ENCODE measurements at places on chromosomes 16 and 17.

DNA sequence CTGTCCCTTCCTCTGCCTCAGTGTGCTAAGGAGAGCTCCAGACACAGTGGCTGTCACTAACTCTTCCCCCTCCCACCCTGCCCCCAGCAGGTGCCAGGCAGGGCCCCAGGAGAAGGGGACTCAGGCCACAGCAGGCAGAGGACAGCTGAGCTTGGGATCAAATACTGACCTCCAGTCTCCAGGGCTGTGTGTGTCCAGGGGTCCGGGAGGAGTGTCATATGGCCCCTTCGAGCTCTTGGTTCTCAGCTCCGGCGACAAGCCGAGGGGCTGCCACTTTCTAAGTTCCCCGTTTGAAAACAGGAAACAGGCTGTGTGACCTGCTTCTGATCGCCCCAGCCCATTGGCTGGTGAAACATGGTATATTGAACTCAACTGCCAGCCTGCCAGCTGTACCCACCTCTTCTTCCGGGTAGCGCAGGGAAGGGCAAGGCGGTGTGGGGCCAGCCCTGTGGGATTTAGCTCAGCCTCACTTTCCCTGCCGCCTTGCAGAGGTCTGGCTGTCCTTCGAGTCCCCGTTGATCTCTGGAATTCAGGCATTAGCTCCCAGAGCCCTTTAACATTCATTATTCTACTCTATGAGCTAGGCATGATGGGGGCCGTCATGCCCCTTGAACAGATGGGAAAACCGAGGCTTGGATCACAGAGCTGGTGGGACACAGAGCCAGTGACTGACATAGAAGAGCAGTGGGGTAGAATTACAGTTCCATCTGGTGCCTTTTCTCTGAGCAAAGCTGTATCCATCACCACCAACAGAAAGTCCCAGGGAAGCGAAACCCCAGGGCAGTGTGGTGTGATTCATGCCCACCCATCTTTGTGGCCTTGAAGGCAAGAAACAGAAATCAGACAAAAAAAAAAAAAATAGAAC is at the start of gene SNX20:
Gene SNX20 (minus strand): TSS at position 292 of the 865 bp plus-strand sequence. CDS start 3,786 bp downstream, outside the sequence.
- peak; percentile 81 for DNase-seq

DNA sequence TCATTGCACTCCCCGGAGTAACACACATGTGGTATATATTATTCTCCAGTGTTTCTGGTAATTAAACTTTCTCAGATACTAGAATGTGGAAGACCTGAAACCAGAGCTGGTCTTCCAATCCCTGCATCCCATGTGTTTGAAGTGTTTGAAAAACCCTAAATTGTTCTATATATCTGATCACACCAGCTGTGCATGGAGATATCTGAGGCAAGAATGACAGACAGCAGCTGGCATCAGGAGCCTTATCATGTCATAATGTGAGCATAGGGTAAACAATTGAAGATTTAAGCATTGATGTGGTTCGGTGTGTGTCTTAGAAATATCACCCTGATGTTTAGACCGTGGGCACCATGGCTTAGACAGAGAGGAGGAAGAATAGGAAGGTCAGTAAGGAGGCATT is 251.0 kb downstream of the CDH11 start:
- DNase-seq = no peak

DNA sequence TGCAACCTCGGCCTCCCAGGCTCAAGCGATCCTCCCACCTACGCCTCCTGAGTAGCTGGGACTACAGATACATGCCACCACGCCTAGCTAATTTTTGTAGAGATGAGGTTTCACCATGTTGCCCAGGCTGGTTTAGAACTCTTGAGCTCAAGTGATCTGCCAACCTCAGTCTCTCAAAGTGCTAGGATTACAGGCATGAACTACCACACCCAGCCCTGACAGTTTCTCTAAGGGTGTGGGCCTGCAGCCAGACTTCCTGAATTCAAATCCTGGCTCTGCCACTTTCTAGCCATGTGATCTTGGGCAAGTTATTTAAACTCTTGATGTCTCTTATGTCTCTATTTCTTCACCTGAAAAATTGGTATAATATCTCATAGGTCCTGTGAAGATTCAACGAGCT is 5.6 kb downstream of the CUEDC1 start:
- DNase-seq = no peak

DNA sequence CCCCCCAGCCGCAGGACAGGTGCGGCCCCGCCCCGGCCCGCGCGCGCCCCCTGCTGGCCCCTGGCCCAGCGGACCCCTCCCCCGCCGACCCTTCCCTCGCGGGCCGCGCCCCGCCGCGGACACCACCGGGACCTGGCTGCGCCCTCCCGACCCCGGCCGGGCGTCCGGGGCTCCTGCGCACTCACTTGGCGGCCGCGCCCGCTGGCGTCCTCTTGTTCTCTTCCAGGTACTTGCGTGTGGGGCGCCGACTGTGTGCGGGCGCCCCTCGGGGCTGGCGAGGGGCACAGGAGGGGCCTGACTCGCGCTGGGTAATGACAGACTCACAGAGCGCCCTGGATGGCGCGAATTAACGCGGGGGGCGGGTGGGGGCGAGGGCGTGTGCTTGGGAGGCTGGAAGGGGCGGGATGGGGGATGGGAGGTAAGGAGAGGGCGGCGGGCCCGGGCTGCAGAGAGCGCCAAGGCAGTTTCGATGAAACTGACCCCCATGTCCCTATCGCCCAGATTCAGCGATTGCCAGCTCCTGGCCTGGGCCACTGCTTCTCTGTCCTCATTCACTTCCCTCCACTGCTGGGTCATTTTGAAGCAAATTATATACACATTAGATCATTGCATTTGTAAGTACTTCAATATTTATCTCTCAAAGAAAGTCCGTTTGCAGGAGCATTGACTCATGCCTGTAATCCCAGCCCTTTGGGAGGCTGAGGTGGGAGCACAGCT is 445 bp upstream of the DBNDD1 start:
- peak; percentile 65 for DNase-seq

GRCh38 chr16:2902337-2903130 is 9.2 kb upstream of the FLYWCH1 start:
- no peak for DNase-seq

GRCh38 chr16:73233846-73234424 is 186.0 kb upstream of the ZFHX3 start:
- no peak for DNase-seq

- DNase-seq = peak; percentile 63
These were observed 2.8 kb downstream of the HAGH start for GRCh38 chr16:1823821-1824220.

DNA sequence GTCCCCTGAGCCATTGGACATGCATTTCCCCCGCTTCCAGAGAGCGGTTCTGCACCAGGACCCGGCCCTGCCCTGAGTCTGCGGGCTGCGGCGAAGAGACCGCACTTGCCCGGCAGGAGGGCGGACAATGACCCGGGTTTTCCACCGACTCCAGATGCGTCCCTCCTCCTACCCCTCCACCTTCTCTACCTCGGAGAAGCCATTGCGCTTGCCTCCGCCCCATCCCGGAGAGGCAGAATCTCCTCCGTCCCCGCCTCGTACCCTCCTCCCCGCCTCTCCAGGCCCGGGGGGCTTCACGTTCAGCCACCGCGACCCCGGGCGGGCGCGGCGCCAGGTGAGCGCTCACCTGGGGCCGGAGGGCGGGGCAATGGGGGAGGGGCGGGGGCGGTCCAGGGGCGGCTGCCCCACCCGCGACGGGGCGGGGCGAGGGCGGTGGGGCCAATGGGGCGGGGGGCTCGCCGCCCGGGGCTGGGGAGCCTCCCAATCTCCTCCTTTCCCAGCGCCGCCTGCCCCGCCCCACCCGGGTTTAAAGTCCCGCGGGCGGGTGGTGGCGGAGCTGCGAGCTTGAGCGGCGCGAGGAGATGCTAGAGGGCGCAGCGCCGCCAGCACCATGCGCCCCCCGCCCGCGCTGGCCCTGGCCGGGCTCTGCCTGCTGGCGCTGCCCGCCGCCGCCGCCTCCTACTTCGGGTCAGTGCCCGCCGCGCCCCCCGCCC is at the start of gene WNT9B:
Gene WNT9B (plus strand): TSS at position 555 of the 713 bp plus-strand sequence. CDS start 56 bp downstream, at position 611.
- no peak for DNase-seq

GRCh38 chr16:84519855-84520254 is 15.4 kb upstream of the MEAK7 start:
- DNase-seq = no peak

DNA sequence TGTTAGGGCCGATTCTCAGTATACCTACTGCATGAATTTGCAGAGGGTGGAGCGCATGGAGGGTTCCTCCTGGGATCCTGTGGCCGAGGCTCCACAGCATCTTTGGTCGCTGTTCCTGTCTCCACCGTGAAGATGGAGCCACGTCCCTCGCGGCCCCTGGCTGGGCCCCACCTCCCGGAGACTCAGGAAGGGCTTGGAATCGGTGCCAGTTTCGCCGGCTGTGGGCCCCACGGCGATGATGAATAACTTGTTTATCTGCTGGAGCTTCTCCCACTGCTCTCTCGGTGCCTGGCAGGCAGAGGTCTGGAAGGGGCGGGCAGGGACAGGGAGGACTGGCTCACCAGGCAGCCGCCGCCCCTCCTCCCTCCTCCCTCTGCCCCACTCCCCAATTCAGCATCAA is 8.1 kb downstream of the SLC5A11 start:
- no peak for DNase-seq

DNA sequence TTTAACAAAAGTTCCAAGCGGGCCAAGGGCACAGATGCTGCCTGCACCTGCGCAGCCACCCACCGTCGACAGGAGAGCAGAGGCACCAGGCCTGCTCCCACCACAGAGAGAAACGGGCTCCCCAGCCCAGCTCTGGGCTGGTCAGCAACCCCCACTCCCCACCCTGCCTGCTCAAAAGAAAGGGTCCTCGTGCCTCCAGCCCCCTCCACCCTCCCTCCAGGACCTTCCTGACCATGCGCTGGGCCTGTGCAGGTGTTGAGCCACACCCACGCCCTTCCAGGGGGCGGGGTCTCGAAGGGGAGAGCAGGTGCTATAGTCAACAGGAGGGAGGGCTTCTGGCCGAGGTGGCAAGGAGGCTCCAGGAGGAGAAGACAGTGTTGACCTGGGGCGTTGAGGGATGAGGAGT is 25.3 kb downstream of the ZNF778 start:
- no peak for DNase-seq

DNA sequence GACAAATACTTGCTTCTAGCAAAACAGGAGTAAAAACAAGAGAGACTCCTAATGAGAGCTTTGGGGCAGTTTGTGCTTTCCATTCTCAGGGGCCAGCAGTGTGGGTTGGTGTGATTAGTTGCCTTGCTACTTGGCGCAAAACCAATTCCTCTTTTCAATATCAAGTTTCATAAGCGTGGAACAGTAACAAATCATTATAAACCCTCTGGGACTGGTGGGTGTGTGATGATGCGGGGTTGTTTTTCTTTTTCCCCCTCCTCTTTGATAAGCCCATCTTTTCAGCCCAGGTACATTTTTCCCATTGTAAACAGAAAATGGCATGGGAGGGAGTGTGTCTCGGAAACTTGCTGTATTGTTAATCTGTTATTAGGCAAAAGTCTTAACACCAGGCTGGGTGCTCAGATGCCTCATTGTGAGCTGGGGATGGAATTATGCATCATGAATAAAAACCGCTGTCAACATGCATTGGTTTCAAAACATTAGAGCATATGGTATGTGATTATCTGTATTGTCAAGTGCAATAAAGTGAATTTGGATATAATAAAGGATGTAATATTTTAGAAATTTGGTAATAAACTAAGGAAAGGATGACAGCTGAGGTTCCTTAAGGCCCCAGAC is 166.4 kb downstream of the CCDC182 start:
- DNase-seq = no peak

DNA sequence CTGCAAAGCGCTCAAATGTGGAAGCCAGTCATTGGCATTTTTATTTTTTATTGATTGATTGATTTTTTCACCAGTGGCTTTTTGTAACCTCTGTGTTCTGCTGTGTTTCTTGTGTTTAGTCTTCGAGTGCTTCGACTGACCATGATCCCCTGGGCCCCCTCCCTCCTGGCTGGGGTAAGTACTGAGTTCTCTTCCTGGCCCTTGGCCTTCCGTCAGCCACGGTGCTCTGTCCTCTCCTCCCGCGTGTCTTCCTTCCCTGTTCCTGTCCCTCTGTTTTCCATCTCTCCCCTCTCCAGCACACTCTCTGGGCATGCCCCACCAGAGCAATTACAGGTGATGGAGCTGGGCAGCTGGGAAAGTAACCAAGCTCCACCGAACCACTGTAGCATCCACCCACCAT is 25.8 kb upstream of the CLEC18A start:
- DNase-seq = no peak

DNA sequence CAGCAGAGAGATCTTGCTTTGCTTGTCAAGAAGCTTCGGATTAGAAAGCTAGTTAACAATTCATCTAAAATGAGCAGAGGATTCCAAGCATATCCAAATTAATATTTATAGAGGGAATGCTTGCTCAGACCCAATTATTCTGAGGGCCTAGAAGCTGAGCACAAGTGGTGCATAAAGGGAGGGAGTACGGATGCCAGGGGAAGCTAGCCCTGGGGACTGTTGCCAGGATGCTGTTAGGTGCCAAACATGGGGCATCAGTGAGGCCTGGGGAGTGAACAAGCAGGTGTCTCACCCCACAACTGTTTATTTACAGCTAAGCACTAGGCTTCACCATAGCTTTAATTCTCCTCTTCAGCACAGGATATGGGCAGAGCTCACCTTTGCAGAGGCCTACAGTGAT is 684.1 kb upstream of the C16orf82 start:
- DNase-seq = no peak

DNA sequence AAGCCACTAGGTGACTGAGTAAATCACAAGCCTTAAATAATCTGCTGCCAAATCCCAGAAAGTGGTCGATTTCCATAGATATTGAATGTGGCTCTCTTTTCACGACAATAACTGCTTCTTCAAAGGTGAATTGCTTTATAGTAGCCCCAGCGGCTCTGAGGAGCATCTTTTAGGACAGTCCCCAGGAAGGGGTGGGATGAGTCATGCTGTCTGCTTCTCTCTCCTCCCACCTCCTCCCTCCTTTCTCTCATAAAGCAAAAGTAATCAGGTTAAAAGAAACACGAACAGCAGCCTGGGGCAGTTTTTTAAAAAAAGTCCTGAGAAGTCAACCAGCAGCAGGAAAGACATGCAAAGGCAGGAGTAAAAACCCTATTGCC is 1.8 kb downstream of the KIAA0513 start:
- DNase-seq = no peak

- no peak for DNase-seq
These were observed 10.8 kb downstream of the ATP2C2 start for GRCh38 chr16:84379008-84379708.

GRCh38 chr17:65515959-65516948 is 45.2 kb downstream of the AXIN2 start:
- no peak for DNase-seq

DNA sequence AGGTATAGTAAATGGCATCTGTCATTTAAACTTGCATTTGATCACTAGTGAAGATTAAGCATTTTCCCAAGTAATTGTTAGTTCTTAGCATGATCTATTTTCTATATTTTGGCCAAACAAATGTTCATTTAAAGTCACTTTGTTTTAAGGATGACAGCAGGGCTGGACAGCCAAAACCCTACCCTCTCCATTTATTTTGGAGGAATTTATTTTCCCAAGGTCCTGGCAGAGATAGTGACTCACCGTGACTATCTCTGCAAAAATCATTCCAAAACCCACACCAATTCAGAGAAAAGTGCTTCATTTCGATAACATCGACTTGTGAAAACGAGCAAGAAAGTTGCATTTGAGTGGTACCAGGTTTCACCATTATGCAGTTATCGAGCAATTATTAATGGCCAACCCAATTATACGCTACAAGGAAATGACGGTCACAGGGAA is 665 bp upstream of the AKAP1 start:
- no peak for DNase-seq

- DNase-seq = no peak
These were observed 549 bp downstream of the SLC26A11 start for GRCh38 chr17:80220736-80221215.

Data from RPMI8226 (cell line).